ENCODE measurements at places on chromosomes 2 and 18.

DNA sequence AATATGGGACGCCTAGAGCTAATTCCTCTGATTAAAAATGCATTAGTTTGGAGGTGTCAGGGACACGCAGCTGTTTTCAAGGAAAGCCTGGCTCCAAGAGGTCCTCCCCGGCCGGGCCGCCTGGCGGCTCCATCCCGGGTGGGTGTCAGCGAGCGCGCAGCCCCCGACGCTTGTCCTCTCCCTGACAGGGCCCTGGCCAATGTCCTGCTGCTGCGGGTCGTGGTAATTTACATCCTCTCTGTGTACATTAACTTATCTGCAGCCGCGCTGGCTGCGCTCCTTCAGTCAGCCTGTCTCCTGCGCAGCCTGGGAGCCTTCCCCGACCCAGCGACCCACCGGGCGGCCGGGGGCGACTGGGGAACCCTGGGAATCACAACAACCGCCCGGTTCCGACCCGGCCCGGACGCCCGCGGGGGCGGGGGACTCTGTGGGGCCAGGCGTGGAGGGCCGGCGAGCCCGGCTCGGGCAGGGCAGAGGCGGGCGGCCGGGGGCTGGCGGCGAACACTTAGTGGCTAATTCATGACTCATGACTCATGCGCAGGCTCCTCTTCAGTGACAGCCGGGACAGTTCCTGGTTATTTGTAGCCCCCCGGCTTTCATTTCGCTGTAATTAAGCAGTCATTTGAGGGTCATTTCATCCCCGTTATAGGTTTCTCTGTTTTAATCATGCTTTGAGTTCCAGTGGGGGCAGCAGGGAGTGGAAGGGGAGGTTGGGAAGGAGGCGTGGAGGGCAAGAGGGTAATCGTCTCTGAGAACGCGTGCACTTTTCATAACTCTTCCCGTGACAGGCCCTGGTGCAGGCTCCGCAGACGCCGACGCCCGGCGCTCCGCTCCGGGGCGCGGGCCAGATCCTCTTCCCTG is 141.9 kb upstream of the CTAGE1 start:
- DNase-seq: no peak

- no peak for DNase-seq
Measured at GRCh38 chr2:161161074-161161706, 962 bp downstream of the TANK start.

DNA sequence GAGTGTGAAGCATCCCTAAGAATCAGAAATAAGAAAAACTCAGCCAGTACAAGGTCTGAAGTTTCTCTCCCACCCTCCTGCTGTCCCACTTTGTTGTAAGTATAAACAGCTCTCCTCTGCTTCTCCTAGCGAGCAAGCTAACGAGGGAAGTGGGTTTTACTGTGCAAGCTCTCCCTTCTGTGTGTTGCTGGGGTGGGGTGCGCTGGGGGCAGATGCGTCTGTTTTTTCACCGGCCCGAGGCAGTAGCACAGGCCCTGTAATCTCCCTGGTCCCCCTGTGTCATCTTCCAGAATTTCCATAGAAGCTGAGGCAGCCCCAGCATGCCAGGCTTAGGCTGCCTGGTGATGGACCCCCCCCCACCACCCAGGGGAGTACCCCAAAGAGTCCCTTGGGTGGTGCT is 9.4 kb upstream of the CXCR4 start:
- no peak for DNase-seq

GRCh38 chr2:96552315-96553175 is 16.0 kb downstream of the ARID5A start:
- no peak for DNase-seq

DNA sequence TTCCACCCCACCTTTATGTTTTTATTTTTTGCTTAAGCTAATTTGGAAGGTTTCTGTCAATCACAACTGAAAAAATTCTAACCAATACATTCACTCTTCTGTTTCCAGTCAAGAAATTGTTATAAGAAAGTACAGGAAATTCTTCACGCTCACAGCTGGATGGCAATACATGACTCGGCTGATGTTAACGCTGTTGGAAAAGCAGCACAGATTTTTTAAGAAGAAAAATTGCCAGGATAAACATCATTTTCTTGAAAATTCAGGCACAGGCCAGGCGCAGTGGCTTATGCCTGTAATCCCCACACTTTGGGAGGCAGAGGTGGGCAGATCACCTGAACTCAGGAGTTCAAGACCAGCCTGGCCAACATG is 46.1 kb downstream of the STPG4 start:
- no peak for DNase-seq

GRCh38 chr2:111654829-111655228 is 229.2 kb downstream of the ANAPC1 start:
- DNase-seq: no peak

DNA sequence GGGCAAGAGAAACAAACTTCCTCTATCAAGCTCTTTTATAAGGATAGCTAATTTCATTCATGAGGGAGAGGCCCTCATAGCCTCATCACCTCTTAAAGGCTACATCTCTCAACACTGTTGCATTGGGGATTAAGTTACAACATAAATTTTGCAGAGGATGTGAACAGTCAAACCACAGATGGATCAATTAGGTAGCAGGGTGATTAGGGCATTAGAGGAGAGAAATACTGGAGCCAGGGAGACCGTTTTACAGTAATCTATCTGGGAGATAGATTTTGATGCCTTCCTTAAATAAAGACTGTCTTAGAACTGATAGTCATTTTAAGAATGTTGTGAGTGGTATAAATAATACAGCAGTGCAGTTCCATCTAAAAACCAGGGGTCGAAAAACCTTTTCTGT is 258.9 kb downstream of the DCC start:
- no peak for DNase-seq

DNA sequence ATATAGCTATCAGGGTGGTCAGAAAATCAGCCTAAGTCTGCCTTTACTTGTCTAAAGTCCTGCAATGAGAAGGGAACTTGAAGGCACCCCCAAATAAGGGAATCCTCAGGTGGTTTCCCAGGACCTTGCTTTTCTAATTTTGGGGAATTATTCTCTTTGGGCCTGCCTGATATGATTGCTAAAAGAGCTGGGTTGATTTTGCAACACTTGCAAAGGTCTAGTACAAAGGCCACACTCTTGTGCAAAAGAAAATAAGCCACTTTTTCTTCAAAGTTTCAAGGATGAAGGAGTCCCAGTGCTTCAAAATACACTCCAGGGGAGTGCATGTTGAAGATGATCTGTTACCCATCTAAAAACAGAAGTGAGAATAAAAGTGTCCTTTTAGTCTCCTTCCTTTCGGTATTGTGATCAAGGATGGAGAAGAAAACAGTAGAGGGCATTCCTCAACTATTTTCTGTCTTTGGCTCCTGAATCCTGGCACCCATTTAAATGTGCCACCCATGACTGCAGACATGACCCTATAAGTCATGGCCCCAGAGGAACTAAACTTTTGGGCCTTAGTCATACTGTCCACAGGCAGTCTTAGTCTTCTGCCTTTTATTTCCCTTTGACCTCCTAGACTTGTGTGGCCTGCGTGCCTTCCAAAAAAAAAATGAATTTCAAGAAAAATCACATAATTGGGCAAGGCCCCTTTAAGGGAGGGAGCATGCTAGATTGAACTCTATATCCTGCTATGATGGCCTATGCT is 5.1 kb downstream of the SULT1C3 start:
- DNase-seq: no peak

DNA sequence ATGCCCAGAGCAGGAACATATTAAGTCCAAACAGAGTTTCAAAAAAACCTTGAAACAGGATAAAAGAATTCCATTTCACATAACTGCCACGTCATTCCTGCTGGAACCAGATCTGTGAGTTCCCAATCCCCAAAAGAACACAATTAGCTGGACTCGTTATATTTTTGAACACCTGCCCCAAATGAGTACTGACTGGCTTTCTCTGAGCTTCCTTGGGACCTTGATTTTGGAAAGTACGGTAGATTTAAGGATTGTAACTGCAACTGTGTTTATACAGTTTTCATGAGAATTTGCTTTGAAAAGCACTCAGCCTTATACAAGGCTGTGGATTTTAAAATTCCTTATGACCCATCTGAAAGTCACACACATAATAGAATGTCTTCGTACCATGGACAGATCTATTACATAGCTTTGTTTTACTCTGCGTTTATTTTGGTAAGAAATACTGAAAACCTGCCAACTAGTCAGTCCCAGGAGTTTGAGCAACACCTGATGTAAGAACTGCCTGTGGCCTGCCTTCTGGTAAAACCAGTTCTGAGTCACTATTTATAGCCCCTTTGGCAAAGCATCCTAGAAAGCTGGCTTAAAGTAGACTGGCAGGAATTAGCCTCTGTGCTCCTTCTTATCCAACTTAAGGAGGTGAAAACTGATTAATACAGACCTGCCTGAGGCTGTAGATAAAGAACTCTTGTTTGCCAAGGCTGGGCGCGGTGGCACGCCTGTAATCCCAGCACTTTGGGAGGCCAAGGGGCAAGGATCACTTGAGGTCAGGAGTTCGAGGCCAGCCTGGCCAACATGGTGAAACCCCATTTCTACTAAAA is 48.1 kb downstream of the MERTK start:
- DNase-seq: no peak

- DNase-seq: no peak
Measured at GRCh38 chr2:217629347-217629746, 373.4 kb downstream of the TNS1 start.

GRCh38 chr2:52639692-52640091 is 1127.9 kb upstream of the CHAC2 start:
- no peak for DNase-seq

GRCh38 chr2:240818293-240819125 is 1.5 kb downstream of the KIF1A start:
- DNase-seq: no peak

DNA sequence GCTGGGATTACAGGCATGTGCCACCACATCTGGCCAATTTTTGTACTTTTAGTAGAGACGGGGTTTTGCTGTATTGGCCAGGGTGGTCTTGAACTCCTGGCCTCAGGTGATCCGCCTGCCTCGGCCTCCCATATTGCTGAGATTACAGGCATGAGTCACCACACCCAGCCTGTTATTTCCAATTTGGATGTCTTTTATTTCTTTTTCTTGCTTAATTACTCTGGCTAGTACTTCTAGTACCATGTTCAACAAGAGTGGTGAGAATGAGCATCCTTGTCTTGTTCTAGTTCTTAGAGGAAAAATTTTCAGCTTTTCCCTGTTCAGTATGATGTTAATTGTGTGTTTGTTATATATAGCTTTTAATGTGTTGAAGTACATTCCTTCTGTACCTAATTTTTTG is 23.4 kb downstream of the CCDC138 start:
- no peak for DNase-seq

- DNase-seq: no peak
Measured at GRCh38 chr18:51765606-51766360, 568.3 kb upstream of the MEX3C start.

- no peak for DNase-seq
Measured at GRCh38 chr2:211846036-211846400, 692.6 kb downstream of the ERBB4 start.

GRCh38 chr2:97660044-97660774 is 3.6 kb downstream of the ACTR1B start:
- DNase-seq: no peak

DNA sequence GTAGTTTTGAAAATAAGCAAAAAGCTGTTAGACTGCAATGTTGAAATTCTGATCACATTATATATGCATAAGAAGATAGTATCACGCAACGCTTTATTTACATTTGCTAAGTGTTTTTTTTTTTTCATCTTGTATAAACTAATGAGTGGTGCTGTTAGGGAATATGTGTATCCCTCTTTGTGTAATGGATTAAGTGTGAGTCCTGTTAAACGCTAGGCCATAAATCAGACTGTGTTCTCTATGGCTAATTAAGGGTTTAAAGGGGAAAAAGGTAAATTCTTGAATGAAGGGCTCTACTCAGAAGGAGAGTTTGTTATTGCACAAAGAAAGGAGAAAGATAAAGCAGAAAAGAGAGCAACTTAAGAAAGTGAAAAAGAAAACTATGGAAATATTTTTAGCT is 4.8 kb upstream of the ASXL3 start:
- DNase-seq: no peak

DNA sequence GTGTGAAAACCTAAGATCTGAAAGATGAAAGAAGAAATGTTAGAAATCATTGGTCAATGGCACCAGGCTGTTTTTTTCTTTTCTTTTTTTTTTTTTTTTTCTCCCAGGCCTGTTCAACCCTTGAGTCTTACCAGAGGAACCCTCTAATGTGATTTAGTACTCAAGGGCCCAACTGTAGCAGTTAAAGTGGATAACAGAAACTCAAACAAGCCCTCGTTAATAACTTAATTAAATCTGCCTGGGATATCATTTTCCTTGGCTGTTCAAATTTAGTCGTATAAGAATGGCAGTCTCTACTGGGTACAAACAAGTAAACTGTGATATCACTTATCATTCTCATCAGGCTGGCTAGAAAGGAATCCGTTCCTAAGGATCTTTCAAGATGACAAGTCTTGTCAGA is 16.5 kb downstream of the ARL4C start:
- no peak for DNase-seq

DNA sequence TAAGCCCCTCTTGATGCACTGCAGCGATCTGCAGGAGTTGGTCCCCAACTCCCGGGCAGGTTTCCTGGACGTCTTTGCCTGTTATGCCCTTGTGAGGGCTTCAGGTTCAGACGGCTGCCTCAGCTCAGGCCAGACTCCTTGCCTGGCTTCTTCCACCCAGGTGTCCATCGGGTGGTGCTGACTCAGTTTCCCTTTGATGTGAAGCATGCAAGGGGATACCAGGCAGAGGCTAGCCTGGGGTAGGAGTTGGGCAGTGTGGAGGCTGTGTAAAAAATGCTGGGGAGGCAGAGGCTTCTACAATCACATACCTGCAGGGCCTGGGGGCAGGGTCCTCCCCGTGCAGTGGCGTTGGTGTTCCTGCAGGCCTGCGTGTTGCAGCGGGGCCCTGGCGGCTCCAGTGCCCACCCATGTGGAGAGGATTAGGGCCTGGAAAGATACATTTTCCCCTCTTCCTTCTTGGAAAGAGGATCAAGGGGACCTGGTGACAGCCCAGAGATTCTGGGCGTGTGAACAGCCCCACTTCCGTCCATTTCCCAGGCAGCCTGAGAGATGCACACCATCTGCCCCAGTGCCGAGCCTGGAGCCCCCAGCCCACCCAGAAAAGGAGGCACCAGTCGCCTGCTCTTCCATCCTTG is 338.3 kb downstream of the DYSF start:
- no peak for DNase-seq

DNA sequence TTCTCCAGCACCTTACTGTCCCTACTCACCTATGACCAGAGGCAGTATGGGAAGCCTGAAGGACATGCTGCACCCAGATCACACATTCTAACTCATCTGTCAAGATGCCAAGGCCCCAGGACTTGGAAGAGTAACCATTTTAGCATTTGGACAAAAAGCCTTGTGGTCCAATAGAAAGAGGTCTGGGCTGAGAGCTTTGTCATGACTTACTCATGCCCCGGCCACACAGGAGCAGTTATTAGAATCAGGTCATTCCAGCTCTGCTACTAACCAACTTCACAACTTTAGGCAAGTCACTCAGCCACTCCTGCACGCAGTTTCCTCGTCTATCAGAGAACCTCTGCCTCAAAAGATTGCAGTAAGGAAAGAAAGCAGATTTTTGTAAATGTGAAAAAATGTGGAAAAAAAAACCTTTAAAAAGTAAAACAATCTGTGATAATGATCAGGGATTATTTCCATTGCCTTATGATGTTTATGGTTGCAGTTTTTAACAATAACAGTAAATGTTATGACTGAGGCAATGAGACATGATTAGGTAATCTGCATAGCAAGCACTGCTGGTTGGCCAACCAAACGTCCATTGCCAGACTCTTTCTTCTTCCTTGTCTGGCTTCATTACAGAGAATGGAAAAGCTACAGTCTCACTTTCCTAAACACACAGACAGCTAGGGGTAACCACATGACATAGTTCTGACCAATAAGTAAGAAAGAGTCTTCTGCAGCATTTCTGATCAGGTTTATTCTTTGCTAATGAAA is 255.4 kb upstream of the CHAC2 start:
- no peak for DNase-seq

All from stimulated activated CD4-positive, alpha-beta T cell treated with anti-CD3 and anti-CD28 coated beads, Interleukin-1b, Interleukin-23, amount 100 ng/mL, for 1 hour (primary cell).